Pulmonary artery endothelial cell (primary cell): ENCODE measurements at places on chromosomes 7 and 10. TPM values are rescaled to one million over a fixed set of nuclear protein-coding genes. Genes with fewer than 3 reads are reported as not detected.

Gene ABCA13
- total RNA-seq = not detected in 2 replicates

Gene CRPPA
- 0.86 and 1.2 TPM in 2 replicates for total RNA-seq

Gene DYDC2
- not detected in 2 replicates for total RNA-seq

Gene RBP3
- not detected in 2 replicates for total RNA-seq

Gene AGAP3
- 52.1 and 61.4 TPM in 2 replicates for total RNA-seq

Gene CYP26C1
- 0.33 and 0.56 TPM in 2 replicates for total RNA-seq

Gene AKR1E2
- total RNA-seq = 3.4 and 21.5 TPM in 2 replicates

Gene LRRC61
- 0.07 and 0.25 TPM in 2 replicates for total RNA-seq

Gene TMEM176A
- total RNA-seq = not detected in 2 replicates

Gene PRTFDC1
- 6.7 and 22.5 TPM in 2 replicates for total RNA-seq

Gene GIMAP8
- total RNA-seq = 68.3 and 104 TPM in 2 replicates

Gene GPR85
- total RNA-seq = 0.39 and 0.92 TPM in 2 replicates

Gene CTTNBP2
- not detected in 2 replicates for total RNA-seq

Gene ZNF789
- 4.8 and 5.9 TPM in 2 replicates for total RNA-seq
